NCI-H69 (cell line): ENCODE measurements at places on chromosomes 5 and 9.
A peak's percentile ranks its signal among the peaks of the same experiment; 100 is the strongest.

- no peak for DNase-seq
These were observed 329.2 kb downstream of the ZNF608 start for GRCh38 chr5:124417196-124417595.

DNA sequence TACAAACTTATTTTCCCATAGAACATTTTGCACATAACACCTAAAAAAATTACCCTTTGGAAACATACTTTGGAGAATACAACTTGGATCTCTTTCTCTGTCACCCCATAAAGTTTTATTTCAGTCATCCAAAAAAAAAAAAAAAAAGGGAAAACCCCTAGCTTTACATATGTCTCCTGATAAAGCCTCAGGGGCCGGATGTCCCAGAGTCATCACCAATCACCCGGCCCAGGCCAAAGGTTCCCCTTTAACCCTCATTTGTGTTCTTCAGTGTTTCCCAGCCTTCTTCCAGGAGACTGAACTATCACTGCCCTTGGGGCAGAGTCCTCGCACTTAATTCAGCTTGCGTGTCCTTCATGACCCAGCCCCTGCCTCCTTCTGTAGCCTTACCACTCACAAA is 28.8 kb downstream of the ANXA6 start:
- DNase-seq = no peak

- no peak for DNase-seq
These were observed 20.2 kb upstream of the CEP78 start for GRCh38 chr9:78215706-78216105.

- no peak for DNase-seq
These were observed 923 bp downstream of the RECK start for GRCh38 chr9:36037549-36038122.

DNA sequence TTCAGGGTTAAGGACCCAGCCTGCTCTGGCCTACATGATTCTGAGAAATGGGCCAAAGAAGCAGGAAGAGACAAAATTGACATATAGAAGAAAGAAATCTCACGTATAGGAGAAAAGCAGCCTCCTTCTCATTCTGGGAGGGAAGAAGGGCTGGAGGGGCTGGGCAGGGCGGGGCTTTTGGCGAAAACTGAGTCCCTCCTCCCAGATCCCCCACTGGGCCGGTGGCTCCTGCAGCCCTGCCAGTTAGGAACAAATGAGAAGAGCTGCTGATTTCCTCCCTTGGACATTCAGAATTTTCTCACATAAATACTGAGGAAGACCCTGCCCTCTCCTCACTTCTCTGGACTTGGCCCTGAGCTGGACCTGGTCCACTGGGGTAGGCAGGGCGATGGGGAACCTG is at the start of gene WNT8A:
Gene WNT8A, plus strand, starts transcription at position 332 of the 400 bp plus-strand sequence. CDS start 95 bp downstream, outside the sequence.
- no peak for DNase-seq

DNA sequence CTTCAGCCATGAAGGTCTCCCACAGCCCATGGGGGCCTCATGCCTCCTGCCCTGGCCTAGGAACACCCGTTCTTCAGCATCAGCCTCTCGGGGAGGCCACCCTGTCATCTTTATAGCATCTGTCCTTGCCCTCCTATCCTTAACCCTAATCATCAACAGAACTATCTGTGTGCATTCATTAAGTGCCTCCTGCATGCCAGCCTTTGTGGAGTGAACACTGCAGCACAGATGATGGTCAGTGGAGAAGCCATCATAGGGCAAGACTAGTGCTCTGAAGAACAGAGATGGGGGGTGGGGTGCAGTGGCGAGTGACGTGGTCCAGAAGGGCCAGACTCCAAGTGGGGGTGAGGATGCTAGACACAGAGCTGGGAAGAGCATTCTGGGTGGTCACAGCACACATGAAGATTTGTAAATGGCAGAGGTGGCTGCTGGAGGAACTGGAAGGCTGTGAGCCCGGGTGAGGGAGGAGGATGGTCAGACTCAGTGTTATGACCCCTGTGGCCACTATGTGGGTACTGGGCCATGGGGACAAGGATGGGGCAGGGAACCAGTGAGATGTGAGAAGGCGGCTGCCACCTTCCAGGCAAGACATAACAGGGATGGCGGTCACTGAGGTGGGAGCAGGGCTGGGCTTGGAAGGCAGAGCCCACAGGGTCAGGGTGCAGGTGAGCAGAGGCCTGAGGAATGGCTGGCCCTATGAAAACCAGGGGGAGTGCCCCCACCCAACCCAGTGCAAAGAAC is 3.6 kb upstream of the CARD19 start:
- DNase-seq = no peak

GRCh38 chr5:65647941-65648340 is 23.1 kb downstream of the SHLD3 start:
- DNase-seq = no peak

- no peak for DNase-seq
These were observed 49.0 kb upstream of the IFNK start for GRCh38 chr9:27475057-27475595.

DNA sequence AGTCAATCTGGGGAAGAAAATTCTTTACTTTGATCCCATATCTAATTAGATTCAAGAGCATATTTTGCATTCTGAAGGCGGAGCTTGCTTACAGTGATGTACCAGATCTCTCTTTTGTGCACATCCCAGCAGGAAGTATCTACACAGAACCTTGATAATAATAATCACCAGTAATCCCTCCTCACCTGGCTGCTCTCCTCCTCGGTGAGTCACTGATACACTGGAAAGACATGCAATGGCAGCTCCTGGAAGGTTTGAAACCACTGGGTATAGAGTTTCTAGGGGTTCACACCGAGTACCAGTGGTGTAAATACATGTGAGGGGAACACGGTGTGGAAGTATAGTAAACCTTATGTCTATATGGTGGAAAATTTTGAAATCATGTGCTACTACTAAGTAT is 205.5 kb upstream of the TARS1 start:
- DNase-seq = no peak

- no peak for DNase-seq
These were observed 5.9 kb upstream of the RHOBTB3 start for GRCh38 chr5:95725071-95725820.

DNA sequence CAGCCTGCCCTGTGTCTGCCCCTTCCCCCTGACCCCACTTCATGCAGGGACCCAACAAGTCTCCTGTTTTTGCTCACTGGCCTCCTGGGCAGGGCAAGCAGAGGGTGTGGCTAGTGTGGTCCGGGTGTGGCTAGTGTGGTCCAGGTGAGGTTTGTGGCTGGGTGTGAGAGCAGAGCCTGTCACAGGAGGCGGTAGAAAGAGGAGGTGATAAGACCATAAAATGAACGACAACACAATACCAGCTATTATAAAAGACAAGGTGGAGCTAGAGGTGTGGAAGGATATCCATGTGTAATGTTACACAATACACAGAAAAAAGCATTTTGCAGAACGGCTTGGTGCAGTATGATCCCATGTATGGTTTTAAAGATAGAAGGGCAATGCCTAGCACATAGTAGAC is 23.3 kb downstream of the SPRY4 start:
- no peak for DNase-seq

DNA sequence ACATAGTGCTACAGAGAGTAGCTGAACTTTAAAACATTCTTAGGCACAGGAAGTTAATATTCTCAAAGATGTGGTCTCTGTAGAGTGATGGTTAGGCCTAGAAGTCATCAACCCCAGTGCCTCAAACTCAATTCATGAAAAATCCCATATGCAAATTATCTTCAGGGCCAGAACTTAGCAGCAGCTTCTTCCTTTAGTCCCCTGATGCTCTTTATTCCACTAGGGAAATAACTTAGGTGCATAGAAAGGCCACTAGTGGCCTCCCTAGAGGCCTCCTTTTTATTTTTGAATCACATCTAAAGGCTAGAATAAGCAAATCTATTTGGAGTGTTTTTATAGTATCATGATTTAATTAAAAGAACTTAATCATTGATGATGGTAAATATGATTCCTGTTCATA is 88.3 kb downstream of the GIN1 start:
- DNase-seq = no peak

- peak; percentile 38 for DNase-seq
These were observed 132.4 kb upstream of the FTMT start for GRCh38 chr5:121719255-121719654.

GRCh38 chr5:42434047-42434724 is 10.9 kb downstream of the GHR start:
- DNase-seq = no peak

DNA sequence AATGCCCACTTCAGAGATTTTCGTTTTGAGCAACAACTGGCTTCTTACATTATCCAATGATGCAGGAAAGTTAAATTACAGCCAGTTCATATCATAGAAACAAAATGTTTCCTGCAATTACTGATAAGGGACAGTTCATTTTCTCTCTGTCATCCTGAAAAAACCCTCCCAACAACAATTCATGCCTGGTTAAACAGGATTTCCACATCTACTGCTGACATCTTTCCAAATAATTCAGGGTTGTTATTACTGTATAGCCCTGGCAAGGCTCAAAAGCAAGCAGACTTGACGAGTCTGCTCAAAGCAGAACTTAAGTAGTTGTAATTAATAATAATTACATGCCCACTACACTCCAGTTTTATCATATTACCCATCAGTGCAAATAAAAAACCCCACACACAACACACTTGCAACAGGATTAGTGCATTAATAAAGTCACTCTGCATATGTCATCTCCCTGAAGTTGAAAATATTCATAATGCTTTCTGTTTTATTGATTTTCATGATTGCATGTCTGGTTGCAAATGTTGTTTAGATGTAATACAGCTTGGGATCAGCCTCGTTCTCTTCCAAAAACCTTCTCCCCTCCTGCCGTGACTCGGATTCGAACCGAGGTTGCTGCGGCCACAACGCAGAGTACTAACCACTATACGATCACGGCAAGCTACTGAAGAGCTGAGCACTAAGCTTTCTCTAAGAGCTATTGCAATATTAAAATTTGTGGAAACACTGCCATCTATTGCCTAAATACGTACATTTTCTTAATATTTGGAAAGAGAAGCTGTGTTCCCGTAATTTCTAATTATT is 119.6 kb upstream of the NFIB start:
- peak; percentile 85 for DNase-seq

- no peak for DNase-seq
These were observed 248.8 kb downstream of the MCTP1 start for GRCh38 chr5:95035891-95036685.

DNA sequence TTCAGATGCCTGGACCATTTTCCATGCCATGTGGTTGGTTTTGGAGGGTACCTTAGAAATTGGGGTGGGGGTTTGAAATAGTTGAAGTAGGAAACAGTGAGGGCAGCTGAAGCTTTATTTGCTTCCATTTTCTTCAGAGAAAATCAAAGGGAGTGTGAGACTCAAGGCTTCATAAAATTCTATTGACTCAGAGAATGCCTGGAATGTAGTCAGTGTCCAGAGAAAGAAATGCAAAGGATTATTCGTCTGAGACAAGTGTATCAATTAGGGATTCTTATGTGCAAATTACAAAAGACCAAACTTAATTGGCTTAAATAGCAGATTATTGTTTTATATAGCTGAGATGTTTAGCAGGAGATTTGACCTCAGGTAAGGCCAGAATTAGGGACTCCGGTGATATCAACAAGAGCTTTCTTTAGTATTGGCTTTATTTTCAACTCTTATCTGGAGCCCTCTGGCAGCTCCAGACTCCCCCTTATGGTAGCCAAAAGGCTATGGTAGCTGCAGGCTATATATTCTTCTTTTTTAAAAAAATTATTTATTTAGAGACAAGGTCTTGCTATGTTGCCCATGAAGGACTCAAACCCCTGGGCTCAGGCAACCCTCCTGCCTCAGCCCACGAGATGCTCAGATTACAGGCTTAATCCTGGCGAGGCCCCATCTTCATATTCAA is 38.9 kb downstream of the PTTG1 start:
- no peak for DNase-seq

GRCh38 chr9:80561526-80561925 is 989.8 kb downstream of the TLE4 start:
- DNase-seq = no peak
